ENCODE measurements at places on chromosomes 16 and 17. TPM values are rescaled to one million over a fixed set of nuclear protein-coding genes. Genes with fewer than 3 reads are reported as not detected.

Gene IRF8
- 453 TPM for polyA plus RNA-seq

Gene CCL14
- polyA plus RNA-seq, result not detected

Gene MYH2
- not detected for polyA plus RNA-seq

DNA sequence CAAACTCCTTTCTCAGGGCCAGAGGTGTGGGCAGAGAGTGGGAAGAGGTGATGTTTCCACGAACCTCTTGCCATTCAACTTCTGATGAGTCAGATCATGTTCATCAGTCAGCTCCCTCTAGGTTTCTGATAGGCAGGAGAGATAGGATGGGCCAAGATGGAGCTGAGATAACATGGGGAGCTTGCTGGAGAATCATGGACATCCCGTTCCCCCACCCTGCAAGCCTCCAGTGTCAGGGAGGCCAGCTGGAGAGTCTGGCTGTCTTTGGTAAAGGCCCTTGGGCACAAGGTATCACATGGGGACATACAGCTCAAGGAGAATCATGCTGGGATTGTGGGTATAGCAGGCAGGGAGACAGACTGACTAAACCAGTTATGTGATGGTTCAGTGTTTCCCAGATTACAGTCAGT lies 136.0 kb upstream of the IRX3 start:
- no peak for DNase-seq

GRCh38 chr16:22123759-22124490 lies 31.6 kb downstream of the VWA3A start:
- DNase-seq, result no peak

DNA sequence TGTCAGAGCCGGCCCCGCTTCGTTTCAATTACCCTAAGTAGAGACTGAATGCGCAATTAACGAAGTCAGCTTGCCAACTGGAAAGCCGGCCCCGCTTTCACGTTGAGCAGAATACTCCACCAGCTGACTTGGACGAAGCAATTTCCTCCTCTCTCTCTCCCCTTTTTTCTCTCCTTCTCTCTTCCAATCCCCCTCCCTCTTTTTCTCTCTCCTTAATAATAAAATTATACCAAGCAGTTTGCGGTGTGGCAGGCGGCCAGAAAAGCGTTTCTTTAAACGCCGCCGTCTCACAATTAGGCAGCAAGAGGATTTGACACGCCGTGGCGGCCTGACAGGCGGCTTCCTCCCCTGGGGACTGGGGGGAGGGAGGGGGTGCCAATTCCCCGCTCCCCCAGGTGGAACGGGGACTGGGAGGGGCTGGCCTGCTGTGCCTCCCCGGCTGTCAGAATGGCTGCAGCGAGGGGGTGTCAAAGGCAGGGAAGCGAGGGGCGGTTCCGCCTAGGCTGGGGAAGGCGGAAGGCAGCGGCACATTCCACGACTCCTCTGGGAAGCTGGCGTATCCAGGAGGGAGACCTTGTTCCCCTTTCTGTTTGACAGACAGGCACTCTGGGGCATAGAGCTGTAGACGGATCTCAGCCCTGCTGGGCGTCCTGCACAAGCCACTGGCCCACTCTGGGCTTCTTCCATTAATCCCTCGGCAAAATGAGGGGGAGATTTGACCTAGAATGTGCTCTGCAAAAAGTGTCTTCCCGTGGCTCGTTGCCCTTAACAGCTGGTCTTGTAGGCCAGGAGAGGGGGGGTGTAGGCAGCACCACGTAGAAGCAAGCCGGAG lies 52.7 kb downstream of the SREBF1 start:
- peak; percentile 82 for DNase-seq

- no peak for DNase-seq
These were observed 105.0 kb downstream of the ZNF778 start for GRCh38 chr16:89322321-89323119.

- DNase-seq, result peak; percentile 74
These were observed 932 bp downstream of the ZNF267 start for GRCh38 chr16:31874366-31875111.

DNA sequence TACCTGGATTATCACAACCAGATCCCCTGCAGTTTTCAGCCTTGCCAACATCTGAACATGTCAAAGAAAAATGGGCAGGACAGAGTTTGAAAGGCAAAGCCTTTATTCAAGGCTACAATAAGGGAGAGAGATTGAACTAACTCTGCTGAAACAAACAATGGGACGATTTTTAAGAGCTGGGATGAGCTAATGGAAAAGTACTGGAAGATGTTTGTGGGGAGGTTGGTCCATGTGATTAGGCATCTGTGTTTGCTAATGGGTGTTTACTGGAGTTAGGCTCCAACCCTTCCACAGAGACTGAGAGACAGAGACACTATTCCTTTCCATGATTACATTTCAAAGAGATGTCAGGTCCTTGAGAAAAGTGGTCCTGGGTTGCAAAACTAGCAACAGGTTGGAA lies 35.0 kb upstream of the HSBP1 start:
- no peak for DNase-seq

DNA sequence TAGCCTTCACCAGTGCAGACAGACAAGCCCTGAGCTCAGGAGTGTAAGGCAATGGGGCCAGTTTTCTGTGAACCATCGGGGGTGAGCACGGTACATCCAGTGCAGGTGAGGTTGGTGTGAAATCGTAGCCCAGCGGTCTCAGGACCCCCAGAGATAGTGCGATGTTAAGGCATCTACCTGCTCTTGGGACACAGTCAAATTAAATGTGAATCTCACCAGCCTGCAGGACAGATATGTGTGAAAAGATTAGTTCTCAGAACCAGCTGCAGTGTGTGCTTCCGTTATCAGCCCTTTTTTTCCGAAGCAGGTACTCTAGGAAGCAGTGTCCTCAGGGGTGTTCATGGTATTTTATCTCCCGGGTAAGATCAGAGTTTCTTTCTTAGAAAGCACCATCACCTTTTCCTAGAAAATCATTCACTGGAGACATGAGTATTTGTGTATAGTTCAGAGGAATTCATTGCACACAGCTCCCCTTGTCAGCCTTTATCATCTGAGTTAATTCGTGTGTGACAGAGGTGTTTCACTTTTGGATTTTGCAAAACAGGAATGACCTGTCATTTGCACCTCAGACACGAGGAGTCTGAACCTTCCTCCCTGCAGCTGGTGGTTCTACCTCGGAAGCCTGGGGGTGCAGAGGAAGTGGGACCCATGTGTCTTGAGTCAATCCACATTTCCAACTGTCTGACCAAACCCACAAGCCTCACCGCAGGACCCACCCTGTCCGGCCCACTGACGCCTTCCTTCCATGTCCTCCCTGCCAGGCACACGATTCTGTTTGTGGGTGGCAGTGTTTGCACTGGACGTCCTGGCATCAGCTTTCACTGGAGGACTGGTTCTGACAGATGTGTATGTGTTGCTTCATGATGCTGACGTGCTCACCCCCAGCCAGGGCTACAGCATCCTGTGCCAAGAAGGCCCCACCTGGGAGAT lies 107.8 kb downstream of the CLEC16A start:
- peak; percentile 24 for DNase-seq

Measured in B cell (primary cell).